ENCODE measurements at places on chromosomes 6 and 20.

DNA sequence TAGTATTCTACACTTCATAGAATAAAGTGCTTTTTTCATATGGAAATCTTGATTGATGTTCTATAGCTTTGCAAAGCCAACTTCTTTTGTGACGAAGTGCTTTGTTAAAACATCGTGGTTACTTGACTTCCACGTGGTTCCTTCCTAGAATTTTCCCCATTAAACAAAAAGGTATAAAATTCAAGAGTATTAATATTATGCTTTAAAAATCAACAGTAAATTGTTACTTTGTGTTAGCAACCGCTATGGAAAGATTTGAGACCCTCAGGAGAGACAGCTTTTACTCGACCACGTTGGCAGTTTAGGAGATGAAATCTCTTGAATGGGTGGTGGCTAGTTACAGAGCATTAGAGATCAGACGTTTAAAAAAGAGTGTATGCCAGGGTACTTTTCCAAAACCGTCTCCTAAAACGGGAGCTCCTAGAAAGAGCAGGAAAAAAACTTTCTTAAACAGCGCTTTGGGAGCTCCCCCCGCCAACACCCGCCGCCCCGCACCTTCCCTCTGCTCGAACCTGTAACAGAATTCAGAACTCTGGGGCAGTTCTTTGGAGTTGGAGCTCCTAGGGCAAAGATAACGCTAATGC is 920 bp downstream of the GJA1 start:
- no peak for DNase-seq

- DNase-seq = no peak
These were observed 43.4 kb upstream of the BLCAP start for GRCh38 chr20:37571033-37571432.

DNA sequence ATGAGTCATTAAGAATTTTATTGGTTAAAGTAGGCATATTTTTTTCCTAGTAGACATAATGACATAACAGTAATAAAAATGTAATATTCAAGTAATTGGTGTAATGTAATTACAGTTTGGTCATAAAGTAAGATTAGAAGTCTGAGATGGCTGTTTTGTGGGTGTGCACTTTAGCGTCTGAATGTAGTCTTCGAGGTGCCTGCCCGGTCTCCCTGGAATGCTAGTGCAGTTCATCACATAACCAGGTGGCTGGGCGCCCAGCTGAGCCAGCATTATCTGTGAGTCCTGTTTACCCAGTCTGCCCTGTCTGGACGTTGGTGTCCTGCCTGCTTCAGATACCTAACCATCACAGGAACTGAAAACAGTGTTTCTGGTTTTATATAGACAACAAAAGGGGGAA is 419.1 kb downstream of the CDC5L start:
- no peak for DNase-seq

GRCh38 chr20:11807054-11808048 is 110.3 kb upstream of the BTBD3 start:
- no peak for DNase-seq

DNA sequence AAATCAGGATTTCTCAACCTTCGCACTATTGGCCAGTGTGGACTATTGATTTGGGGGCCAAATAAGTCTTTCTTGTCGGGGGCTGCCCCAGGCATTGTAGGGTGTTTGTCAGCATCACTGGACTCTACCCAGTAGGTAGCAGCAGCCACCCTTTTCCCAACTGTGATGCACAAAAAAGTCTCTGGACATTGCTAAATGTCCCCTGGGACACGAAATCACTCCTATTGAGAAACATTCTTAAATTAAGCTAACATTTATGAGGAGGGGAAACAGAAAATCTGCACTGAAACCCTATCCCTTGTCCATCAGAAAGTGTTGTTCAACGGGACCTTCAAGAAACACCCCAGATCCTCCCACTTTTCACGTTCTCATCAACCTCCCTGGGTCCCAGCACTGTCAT is 54.2 kb downstream of the NFATC2 start:
- no peak for DNase-seq
